ENCODE measurements at places on chromosomes 3 and 15. TPM values are rescaled to one million over a fixed set of nuclear protein-coding genes. Genes with fewer than 3 reads are reported as not detected.

Gene TERB2
- total RNA-seq = not detected

GRCh38 chr3:11305509-11305908 lies 33.3 kb downstream of the ATG7 start:
- no peak for DNase-seq

- DNase-seq = peak; percentile 34
Observed at GRCh38 chr3:32018757-32019564, 37.4 kb downstream of the ZNF860 start.

DNA sequence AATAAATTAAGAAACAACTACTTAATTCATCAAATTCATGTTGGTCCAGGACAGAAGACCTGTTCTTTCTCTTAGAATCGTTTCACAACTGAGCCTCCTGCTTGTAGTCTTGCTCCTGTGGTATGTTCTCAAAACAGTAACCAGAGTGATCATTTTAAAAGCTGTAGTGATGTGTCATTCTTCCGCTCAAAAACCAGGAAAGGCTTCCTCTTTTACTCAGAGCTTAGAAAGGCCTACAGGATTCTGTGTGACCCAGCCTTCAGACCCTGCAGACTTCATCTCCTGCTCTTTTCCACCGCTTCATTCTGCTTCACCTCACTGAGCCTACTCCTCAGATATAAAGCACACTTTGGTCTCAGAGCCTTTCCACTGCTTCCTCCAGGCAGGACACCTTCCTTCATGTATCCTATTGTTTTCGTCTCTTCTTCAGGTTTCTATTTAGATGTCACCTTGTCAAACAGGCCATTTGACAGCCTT lies 22.7 kb downstream of the ST6GAL1 start:
- DNase-seq = no peak
